ENCODE measurements at places on chromosomes 5 and 9.

DNA sequence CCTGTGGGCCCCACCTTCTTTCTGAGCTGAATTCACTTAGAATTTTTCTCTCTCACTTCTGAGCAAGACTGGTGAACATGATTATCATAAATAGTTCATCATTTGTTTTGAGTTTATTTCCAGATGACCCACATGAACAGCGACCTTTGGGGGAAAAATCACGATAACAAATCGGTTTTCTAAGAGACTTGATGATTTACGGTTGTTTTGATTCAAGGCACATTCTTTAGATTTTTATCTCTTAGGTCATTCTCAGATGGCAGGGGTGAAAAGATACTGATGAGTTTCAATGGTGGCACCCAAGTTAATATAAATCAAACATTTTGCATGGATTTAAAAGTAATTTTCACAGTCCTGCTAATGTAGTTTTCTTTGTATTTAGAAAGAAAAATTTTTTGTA, 95.1 kb downstream of the DMXL1 start:
- DNase-seq, result no peak

GRCh38 chr5:3740546-3741373, 145.1 kb downstream of the IRX1 start:
- DNase-seq, result no peak

DNA sequence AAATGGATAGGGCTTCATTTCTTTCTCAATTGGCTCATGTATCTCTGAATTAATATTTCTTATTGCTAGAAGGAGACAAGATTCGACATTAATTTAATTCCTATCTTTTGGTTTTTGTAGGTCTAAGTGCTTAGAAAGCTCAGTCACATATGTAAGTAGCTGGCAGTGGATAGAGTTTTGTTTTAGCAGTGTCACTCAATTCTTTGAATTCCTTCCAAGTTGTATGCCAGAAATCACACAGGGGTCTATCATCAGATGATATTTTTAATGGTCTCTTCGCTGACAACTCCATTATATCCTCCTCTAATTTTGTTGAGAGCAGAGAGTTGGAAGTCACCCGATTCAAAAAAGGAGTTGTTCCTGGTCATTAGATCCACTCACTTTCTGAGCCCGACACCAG, 82.7 kb downstream of the AMBP start:
- no peak for DNase-seq

GRCh38 chr5:128453121-128453520, 84.9 kb downstream of the FBN2 start:
- no peak for DNase-seq

- DNase-seq, result no peak
Observed at GRCh38 chr5:431711-432050, 11.3 kb upstream of the EXOC3 start.

- no peak for DNase-seq
Observed at GRCh38 chr9:92476962-92477361, 5.3 kb downstream of the ASPN start.
